Lung (tissue), 17 donors: ENCODE measurements at places on chromosomes 11 and 22. TPM values are rescaled to one million over a fixed set of nuclear protein-coding genes. Genes with fewer than 3 reads are reported as not detected.

The KCNK4 gene
- 0.09 TPM for polyA plus RNA-seq

The C22orf31 gene
- polyA plus RNA-seq = 0.30 TPM

The CCDC73 gene
- 0.03 TPM for polyA plus RNA-seq

The UCP3 gene
- polyA plus RNA-seq = 1.9 TPM

The ROM1 gene
- 17.9 TPM for polyA plus RNA-seq

The OR8D4 gene
- polyA plus RNA-seq = not detected

The INSC gene
- polyA plus RNA-seq = 0.49 TPM

The FBLN1 gene
- 116 TPM for polyA plus RNA-seq

The TSSK2 gene
- 0.08 TPM for polyA plus RNA-seq

The PHOX2A gene
- not detected for polyA plus RNA-seq

The CD6 gene
- polyA plus RNA-seq = 1.9 TPM

The CNTF gene
- 0.80 TPM for polyA plus RNA-seq

The PLEKHA7 gene
- 13.3 TPM for polyA plus RNA-seq

DNA sequence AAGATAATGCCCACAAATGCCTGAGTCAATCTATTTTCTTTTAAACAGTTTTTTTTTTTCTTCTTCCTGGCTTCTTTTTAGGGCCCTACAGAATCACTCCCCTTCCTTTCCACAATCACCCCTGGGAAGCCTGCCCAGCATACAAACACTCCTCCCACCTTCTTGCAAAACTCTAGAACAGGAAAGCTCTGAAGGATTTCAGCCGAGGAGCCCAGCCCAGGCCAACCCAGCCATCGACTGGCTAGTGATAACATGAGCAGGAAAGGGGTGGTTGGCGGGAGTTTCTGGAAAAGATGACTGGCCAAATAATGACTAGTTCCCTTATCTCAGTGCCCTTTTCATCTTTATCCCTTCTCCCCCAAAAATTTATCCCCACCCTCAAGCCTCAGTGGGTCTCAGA is 68.2 kb downstream of the USP35 start:
- no peak overlapping the region for H3K4me3 ChIP-seq
- peak; percentile 45 for DNase-seq
- H3K27me3 ChIP-seq = no peaks in the 10 kb centered on the region
- H3K27ac ChIP-seq = no peak overlapping the region

GRCh38 chr11:88482871-88483301 is 145.3 kb upstream of the CTSC start:
- no peak overlapping the region for H3K4me3 ChIP-seq
- H3K36me3 ChIP-seq = no peaks in the 10 kb centered on the region
- no peaks in the 10 kb centered on the region for H3K27me3 ChIP-seq
- no peak for DNase-seq
- no peak overlapping the region for H3K27ac ChIP-seq

DNA sequence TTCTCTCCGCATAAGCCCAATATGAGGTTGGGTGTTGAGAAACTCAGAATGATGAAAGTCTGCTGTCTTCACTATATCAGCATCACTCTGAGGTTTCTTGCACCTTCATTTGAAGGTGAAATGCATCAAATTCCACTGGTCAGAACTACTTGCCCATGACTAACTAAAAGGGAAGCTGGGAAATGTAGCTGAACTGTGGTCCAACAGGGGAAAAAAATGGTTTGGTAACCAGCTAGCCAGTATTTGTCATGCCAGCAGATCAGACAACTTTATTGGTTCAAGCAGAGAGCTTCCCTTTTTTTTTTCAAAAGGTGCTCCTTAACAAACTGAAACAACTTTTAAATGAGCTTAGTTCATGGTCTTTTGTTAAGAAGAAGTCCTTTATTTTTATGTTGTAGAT is 14.2 kb upstream of the PIK3C2A start:
- no peak overlapping the region for H3K27ac ChIP-seq
- no peaks in the 10 kb centered on the region for H3K36me3 ChIP-seq
- H3K4me3 ChIP-seq = no peak overlapping the region
- no peaks in the 10 kb centered on the region for H3K4me1 ChIP-seq
- DNase-seq = no peak
- H3K27me3 ChIP-seq = no peaks in the 10 kb centered on the region

GRCh38 chr11:65932558-65932919 is 12.7 kb upstream of the TSGA10IP start:
- H3K36me3 ChIP-seq = no peaks in the 10 kb centered on the region
- DNase-seq = no peak
- H3K27me3 ChIP-seq = no peaks in the 10 kb centered on the region
- H3K27ac ChIP-seq = no peak overlapping the region
- no peak overlapping the region for H3K4me3 ChIP-seq

DNA sequence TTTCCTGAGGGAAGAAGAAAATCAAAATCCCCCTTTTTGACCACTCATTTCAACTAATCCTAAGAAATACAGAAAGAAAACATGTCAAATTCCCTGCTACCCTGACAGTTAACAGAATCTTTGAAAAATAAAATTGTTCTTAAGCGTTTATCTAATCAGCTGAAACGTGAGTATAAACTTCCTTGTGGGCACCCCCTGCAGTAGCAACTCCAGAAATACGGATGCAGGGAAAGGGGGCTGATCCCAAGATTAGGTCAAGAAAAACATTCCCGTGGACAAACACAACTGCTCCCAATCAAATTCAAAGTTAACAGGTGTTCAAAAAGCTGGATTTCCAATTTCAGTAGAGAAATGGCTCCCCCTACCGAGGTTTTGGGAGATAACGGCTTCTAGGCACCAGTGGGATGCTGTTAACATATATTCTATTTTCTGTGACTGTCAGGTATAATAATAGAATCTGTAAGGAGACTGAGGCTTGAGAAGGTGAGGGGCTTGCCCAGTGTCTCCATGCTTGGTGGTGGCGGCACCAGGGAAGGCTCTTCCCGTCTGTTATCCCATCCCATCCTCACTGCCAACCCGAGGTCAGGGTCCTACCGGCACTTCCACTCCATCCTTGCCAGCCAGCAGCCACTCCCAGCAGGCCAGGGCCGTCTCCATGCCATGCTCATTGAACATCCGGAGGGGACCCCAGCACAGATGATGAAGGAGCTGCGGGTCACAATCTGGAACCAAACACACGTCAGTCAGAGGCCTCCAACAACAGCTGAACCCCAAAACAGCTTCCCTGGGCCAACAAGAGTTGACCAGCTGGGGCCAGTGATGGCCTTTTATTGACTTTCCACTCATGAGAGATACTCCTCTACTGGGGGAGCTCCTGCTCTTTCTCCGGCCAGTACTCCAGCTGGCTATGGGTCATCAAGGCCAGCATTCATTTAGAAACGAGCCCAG is 32.0 kb upstream of the SERPIND1 start:
- H3K4me3 ChIP-seq = no peak overlapping the region
- no peaks in the 10 kb centered on the region for H3K27me3 ChIP-seq
- H3K27ac ChIP-seq = no peak overlapping the region

GRCh38 chr22:45893516-45893915 is 83.4 kb downstream of the WNT7B start:
- no peak overlapping the region for H3K27ac ChIP-seq
- H3K4me3 ChIP-seq = no peak overlapping the region
- no peaks in the 10 kb centered on the region for H3K27me3 ChIP-seq
- no peaks in the 10 kb centered on the region for H3K4me1 ChIP-seq

- DNase-seq = no peak
- H3K4me3 ChIP-seq = no peak overlapping the region
- no peak overlapping the region for H3K27ac ChIP-seq
- H3K36me3 ChIP-seq = no peaks in the 10 kb centered on the region
- H3K27me3 ChIP-seq = no peaks in the 10 kb centered on the region
These were observed 83.5 kb upstream of the OR9Q1 start for GRCh38 chr11:57940044-57940756.

DNA sequence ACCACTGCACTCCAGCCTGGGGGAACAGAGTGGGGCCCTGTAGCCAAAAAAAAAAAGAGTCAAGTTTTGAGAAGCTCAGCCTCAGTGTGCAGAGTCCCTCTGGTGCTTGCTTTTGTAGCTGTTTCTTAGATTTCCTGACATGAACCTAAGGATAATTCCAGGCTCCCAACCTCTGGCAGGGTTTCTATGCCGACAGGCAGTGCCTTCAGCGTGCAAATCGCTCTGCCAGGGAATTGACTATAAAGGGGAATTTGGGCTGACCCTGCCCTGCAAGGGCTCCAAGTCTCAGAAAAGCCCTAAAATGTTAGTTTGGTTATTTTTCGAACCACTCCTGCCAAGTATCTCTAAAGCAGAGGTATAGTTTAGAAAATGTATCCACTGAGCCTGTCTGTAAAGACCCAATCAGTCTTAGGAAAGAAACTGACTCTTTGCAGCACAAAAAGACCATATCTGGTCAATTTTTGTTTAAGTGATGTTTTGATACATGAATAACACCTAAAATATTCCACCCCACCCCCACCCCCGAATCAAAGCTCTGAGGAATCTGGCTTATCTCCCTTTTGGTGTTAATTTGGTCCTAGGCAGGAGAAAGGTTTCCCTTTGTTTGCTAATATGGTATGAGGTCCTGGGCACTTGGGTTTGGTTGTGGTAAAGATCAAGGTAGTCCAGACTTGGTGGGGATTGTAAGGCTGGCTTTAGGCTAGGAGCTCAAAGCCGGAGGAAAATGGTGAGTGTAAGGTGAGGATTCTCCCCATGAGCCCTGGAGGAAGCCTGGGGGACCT is 49.7 kb downstream of the ANO1 start:
- no peak for DNase-seq
- no peak overlapping the region for H3K27ac ChIP-seq
- no peaks in the 10 kb centered on the region for H3K4me1 ChIP-seq
- H3K36me3 ChIP-seq = no peaks in the 10 kb centered on the region

- no peaks in the 10 kb centered on the region for H3K27me3 ChIP-seq
- H3K4me3 ChIP-seq = no peak overlapping the region
- DNase-seq = no peak
- H3K27ac ChIP-seq = no peak overlapping the region
These were observed 21.1 kb downstream of the ANO3 start for GRCh38 chr11:26353010-26353409.

DNA sequence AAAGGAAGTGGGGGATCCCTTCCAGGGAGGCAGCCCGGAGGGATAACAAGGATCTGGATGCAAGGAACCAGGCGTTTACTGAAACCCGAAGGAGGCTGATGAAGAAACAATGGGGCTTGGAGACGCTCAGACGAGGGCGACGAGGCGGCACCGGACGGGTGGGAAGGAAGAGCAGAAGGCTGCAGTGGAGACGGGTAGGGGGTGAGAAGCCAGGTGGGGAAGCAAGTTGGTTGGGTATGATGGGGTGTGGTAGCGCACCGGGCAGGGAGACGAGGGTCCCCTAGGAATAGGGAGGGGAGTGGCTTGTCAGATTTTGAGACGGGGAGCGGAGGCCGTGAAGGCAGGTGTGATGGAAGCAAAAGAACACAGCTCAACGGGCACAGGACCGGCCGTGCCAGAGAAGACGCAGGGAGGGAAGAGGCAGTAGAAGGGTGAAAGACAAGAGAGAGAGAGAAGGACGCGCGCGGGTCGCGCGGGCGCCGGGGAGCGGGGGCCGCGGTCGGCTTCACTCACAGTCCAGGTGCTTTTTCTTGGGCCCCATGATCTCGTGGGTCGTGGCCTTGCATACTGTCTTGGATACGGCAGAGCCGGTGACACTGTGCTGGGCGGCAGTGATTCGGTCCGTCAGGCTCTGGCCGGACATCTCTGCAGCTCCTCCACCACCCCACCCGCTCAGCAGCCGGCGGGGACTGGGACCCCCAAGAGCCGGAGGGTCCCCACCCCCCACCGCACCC is 579 bp downstream of the PICALM start:
- peaks cover 20% of the 10 kb centered on the region for H3K4me1 ChIP-seq
- DNase-seq = peak; percentile 68
- H3K27me3 ChIP-seq = no peaks in the 10 kb centered on the region
- H3K4me3 ChIP-seq = peak overlapping the region; percentile 97

- no peak overlapping the region for H3K4me3 ChIP-seq
- H3K27me3 ChIP-seq = no peaks in the 10 kb centered on the region
- H3K27ac ChIP-seq = no peak overlapping the region
- no peaks in the 10 kb centered on the region for H3K36me3 ChIP-seq
- no peak for DNase-seq
These were observed 19.0 kb downstream of the CYTH4 start for GRCh38 chr22:37301144-37301830.

GRCh38 chr11:17528181-17528691 is 16.0 kb downstream of the USH1C start:
- H3K27ac ChIP-seq = no peak overlapping the region
- H3K4me3 ChIP-seq = no peak overlapping the region
- peak; percentile 58 for DNase-seq
- H3K4me1 ChIP-seq = no peaks in the 10 kb centered on the region

DNA sequence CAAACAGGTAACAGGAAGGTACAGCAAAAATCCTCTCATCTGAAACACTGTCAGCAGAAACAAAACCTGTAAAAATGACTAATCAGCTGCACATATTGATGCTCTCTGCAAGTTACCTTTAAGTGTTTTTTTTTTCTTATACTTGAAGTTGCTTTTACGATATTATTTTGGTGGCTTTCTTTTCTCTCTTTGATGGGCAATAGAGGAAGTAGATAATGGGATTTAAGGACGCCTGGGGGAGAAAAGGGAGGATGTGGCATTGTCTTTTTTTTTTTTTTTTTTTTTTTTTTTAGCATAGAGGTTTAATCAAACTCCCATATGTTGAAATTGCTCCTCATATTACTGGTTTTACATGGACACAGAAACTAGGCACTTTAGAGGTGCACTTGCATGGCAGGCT is 11.4 kb upstream of the ADSL start:
- no peak overlapping the region for H3K4me3 ChIP-seq
- no peaks in the 10 kb centered on the region for H3K4me1 ChIP-seq
- H3K36me3 ChIP-seq = peaks cover 4% of the 10 kb centered on the region
- H3K27me3 ChIP-seq = no peaks in the 10 kb centered on the region

DNA sequence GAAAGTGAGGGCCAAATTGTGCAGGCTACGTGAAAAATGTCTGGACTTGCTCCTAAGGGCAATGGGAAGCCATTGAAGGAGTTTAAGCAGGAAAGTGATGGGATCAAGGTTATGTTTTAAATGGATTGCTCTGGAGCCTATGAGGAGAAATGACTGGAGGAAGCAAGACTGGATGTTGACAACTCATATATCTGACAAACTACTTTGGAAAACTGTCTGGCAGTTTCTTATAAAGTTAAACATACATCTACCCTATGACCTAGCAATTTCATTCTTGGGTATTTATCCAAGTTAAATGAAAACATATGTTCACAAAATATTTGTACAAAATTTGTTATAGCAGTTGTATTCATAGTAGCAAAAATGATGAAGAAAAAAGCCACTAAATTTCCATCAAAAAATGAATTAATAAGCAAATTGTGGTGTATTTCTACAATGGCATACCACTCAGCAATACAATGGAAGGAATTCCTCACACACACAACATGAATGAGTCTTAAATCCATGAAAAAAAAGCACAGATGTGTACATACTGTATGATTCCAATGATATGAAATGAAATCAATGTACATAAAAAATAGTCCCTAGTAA is 24.1 kb downstream of the FZD4 start:
- H3K27ac ChIP-seq = no peak overlapping the region
- peaks cover 34% of the 10 kb centered on the region for H3K4me1 ChIP-seq
- H3K27me3 ChIP-seq = no peaks in the 10 kb centered on the region
- H3K4me3 ChIP-seq = no peak overlapping the region
- peak; percentile 78 for DNase-seq

- H3K36me3 ChIP-seq = no peaks in the 10 kb centered on the region
- H3K27ac ChIP-seq = no peak overlapping the region
- H3K27me3 ChIP-seq = no peaks in the 10 kb centered on the region
- H3K4me1 ChIP-seq = no peaks in the 10 kb centered on the region
These were observed 8.9 kb downstream of the GDPD5 start for GRCh38 chr11:75516886-75517285.

- H3K27me3 ChIP-seq = no peaks in the 10 kb centered on the region
- DNase-seq = peak; percentile 42
- H3K36me3 ChIP-seq = peaks cover 74% of the 10 kb centered on the region
- no peaks in the 10 kb centered on the region for H3K4me1 ChIP-seq
- peak overlapping the region; percentile 88 for H3K4me3 ChIP-seq
- peak overlapping the region; percentile 87 for H3K27ac ChIP-seq
These were observed 2.8 kb downstream of the MALAT1 start for GRCh38 chr11:65501472-65502273.
